ENCODE measurements at places on chromosomes 2 and 18.

- DNase-seq: no peak
These were observed 2.3 kb downstream of the GPR155 start for GRCh38 chr2:174484573-174484972.

GRCh38 chr18:22705328-22705727 is 227.8 kb upstream of the RBBP8 start:
- DNase-seq: no peak

DNA sequence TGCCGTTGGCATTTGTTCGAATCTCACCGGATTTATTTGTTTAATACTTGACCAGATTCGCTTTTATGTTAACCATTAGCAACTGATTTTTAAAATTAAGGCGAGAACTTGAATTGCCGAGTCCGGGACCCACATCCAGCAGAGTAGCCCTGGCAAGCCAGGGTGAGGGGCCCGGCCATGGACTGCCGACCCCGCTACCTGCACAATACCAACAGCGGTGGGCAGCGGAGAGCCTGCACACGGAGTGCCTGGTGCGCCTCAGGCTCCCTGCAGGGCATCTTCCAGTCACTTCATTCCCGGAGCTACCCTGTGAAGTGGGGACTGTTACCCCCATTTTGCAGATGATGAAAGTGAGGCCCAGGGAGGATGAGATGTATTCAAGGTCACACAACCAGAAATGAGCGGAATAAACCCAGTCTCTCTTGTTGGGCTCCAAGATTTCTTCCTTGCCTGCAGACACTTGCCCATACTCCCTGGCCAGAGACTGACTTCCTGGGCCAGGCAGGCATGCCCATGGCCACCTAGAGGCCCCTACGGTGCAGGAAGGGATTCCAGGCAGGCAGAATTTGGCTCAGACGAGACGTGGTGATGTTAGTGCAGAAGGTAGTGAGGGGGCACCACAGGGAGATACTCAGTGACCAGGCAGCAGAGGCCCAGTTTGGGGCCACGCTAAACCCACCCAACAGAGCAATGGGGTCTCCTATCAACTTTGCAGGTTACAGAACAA is 2.9 kb downstream of the FBLN7 start:
- DNase-seq: no peak

DNA sequence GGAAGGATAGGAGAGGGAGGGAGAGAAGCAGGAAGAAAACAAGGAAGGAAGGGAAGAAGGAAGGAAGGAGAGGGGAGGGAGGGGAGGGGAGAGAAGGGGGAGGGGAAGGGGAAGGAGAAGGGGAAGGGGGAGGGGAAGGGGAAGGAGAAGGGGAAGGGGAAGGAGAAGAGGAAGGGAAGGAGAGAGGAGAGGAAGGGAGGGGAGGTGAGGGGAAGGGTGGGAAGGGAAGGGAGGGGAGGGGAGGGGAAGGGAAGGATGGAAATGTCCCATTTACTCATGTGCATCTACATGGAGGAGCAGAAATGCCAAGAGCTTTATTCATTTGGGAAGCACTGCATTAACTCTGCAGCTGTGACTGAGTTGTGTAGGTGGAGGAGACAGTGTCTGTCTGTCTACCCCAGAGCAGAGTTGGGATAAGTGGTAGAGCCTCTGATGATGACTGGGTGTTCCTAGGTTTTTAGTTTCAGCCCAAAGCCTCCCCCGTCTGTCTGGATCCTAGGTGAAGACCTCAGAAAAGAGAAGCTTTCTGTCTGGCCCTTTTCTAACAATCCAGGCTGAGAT is 131.3 kb downstream of the COL6A3 start:
- DNase-seq: no peak

DNA sequence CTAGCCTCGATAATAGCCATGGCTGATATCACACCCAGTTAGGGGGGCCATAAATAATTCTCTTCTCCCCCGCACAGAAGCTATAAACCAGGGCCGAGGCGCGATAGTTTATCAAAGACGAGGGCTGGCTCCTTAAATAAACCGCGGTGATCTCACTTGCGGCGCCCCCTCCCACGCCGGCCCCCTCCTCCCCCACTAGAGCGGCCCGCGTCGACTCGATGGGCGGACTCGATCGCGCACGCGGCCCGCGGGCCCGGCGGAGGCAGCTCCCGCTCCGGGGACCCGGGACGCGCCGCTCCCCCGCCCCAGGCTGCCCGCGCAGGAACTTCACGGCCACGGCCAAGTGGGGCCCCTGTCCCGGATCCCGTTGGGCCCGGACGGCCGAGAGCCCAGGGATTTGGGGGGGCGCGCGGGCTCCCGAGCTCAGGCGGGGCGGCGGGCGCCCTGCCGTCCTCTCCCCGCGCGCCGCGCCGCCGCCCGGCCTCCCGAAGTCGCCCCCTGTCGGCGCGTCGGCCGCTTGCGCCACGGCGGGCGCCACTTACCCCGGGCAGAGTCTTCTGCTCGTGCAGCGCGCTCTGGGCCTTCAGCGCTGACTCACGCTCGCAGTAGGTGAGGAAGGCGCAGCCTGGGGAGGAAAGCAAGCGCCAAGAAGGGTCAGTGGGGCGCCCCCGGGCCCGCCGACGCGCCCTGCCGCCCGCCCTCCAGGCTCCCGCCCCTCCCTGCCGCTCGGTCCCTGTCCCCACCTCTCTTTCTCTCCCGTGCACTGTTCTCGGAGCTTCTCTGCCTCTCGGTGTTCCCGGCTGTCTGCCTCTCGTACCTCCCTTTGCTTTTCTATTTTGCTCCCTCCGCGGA is 80.4 kb downstream of the CELF4 start:
- DNase-seq: peak; percentile 6

DNA sequence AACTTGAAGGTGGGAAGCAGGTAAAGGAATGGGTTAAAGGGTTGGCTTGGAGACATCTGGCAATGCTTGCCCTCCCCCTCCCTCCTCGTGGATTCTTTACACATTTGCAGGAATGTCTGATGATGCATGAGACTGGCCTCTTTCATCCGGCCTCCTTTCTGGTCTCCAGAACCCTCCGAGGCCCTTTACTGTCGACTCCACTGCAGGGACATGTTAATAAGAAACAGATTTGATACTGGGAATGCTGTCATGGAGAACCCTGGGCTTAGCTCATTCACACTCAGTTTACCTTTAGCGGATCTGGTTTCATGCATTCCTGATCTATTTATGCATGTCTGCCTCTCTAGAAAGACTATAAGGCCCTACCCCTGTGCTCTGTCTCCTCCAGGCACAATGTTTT is 238.7 kb downstream of the TGIF1 start:
- no peak for DNase-seq

DNA sequence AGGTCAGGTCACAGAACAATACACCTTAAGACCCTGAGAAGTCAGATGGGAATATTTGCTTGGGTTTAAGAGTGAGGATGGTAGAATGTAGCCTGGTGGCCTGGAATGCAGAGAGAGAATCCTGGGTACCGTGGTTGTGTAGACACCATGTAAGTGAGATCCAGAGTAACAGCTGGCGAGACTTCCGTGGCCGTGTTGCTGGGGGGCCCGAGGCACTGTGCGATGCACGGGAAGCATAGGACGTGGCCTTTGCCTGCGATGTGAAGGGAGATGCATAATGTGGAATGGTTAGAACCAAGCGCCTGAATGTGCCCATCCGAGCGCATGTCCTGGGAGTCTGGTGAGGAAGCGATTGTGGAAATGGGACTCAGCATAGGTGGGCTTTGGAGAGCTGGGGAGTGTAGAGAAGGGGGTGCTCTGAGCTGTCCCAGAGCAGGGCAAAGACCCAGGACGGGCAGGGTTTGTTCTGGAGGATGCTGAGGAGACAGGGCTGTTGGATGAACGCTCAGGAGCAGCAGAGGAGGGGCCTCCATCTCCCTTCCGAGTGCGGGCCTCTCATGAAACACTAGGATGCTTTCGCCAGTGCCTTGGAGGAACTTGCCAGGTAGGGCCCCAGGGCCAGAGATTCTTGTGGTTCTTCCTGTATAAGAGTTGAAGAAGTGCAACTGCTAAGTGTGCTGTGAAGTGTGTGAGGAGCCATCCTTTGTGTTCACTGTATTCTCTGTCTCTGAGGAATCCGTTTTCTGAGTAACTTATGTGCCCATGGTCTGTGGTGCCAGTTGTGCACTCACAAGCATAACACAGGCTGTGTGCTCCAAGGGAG is 7.1 kb downstream of the RNF144A start:
- no peak for DNase-seq

DNA sequence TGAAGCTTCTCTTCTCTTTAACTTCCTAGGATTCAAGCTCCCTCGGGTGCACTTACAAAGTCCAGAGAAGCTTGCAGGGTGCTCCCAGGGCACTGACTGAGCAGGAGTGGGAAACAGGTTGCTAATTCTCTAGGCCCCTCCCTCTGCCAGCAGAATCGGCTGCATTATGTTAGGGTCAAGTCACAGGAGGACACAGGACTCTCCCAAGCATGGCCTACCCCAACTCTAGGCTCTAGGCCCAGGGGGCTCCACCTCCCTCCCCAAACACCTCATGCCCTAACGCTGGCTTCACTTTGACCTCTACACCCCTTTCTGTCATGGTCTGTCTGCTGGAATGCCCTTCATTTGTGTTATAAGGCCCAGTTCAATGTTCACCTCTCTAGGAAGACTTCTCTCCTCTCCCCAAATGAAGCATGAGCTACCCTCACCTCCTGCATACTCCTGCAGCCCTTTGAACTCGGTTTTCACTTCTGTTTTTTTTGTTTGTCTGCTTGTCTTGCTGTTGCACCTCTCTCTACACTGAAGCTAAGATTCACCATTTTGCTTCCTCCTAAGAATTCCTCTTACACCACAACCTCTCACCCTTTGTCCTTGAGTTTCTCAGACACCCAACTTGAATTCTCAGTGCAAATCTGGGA is 521.8 kb upstream of the ID2 start:
- DNase-seq: no peak

- DNase-seq: no peak
These were observed 83.4 kb downstream of the DOCK10 start for GRCh38 chr2:224958873-224959272.

GRCh38 chr2:75076088-75076487 is 117.6 kb downstream of the POLE4 start:
- DNase-seq: no peak
